ENCODE measurements at places on chromosomes 3 and 15.

DNA sequence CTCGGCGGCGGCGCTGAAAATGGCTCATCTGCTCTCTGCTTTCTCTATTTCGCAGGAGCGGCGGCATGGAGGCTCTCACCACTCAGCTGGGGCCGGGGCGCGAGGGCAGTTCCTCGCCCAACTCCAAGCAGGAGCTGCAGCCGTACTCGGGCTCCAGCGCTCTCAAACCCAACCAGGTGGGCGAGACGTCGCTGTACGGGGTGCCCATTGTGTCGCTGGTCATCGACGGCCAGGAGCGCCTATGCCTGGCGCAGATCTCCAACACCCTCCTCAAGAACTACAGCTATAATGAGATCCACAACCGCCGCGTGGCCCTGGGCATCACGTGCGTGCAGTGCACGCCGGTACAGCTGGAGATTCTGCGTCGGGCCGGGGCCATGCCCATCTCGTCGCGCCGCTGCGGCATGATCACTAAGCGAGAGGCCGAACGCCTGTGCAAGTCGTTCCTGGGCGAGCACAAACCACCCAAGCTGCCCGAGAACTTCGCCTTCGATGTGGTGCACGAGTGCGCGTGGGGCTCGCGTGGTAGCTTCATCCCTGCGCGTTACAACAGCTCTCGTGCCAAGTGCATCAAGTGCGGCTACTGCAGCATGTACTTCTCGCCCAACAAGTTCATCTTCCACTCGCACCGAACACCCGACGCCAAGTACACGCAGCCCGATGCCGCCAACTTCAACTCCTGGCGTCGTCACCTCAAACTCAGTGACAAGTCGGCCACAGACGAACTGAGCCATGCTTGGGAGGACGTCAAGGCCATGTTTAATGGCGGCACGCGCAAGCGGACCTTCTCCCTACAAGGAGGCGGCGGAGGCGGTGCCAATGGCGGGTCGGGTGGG is 790 bp downstream of the SKOR1 start:
- no peak for DNase-seq

DNA sequence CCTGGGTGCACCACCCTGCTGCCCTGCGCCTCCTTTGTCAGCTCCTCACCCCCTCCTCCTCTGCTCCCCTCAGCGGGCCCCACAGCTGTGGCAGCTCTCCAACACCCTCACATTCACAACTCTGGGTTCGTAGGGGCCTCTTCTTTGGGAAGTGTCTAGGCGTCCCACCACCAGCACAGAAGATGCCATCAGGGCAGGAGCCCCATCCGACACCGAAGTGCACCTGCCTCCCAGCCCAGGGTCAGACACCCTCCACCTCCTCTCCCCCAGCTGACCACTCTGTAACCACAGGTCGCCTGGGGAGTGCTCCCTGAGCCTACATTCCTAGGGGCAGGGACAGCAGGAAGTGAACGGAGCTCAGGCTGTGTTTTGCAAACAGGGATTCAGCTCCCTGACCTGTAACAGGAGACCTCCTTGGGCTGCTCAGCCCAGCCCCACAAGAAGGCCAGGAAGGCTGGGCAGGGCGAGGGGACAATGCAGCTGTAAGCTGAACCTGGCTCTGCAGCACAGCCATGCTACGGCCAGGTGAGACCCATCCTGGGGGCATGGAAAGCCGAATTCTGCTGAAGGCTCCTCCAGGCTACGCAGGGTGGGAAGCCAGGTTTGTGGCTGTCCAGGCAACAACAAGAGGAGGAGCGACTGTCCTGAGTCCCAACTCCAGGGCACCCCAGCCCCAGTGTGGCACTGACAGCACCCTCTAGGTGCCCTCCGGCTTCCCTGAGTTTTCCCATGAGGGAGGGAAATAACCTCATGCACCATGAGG is 269.0 kb downstream of the GOLGA6L6 start:
- no peak for DNase-seq

GRCh38 chr15:63869371-63870042 is 35.8 kb upstream of the HERC1 start:
- no peak for DNase-seq

- no peak for DNase-seq
Observed at GRCh38 chr3:177589911-177590381, 392.7 kb upstream of the TBL1XR1 start.

DNA sequence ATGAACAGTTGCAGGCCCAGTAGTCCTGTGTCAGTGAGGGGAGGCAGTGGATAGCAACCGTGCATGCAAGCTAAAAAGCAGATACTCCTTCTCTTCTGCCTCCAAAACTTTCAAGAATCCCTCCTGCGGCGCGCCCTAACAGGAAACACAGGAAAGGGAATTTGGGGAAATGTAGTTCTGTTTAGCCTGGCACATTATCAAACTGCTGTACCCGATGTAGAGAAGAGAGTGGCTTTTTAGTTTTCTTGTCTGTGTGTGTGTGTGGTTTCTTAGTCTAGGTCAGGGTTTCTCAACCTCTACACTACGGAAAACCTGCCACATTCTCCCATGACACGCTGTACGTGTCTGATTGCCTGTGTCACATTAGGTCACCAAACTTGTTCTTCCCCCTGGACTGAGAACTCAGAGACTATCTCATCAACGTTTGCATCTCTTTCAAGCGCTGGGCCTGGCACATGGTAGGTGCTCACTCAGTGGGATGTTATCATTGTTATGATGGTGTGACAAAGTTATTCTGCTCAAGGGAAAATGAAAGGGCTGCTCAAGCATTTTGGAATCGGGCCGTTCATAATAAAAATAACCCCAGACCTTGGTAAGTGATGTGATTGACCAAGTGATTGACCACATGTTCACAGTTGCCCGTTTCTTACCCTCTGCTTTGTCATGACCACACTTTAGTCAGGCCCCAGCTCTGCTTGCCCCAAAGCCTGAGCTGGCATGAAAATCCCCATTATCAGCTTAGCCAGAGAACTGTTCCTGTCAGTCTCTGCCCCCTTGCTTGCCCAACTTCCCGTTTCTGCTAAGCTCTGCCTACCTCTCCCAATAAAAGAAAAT is 33.2 kb downstream of the TM4SF4 start:
- DNase-seq: no peak
